Stimulated activated CD4-positive, alpha-beta T cell treated with anti-CD3 and anti-CD28 coated beads, Interleukin-12 subunit alpha, Interleukin-12 subunit beta, amount 100 ng/mL, for 4 hours (primary cell): ENCODE measurements at places on chromosomes 3 and 15.
A peak's percentile ranks its signal among the peaks of the same experiment; 100 is the strongest.

DNA sequence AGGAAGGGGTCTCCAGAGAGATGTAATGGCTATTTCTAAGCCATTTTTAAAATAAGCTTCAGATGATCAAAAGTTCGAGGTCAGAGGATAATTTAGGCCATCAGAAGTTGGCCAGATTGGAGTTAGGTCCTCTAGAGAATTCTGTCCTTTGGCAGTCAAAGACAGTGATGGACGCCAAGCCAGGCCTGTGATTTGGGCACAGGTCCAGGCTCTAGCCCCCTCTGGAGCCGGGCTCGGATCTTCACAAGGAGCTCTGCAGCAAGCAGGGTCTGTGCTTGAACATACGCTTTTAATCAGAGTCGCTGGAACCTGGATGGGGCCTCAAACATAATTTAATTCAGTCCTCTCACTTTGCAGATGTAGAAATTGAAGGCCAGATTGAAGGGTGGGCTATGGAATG is 151.4 kb upstream of the BCL6 start:
- DNase-seq: no peak

- DNase-seq: peak; percentile 51
Observed at GRCh38 chr3:51967384-51968169, at the start of gene PCBP4. Gene PCBP4 (minus strand): TSS chr3:51967454. CDS start chr3:51961240, 6,214 bp downstream.

DNA sequence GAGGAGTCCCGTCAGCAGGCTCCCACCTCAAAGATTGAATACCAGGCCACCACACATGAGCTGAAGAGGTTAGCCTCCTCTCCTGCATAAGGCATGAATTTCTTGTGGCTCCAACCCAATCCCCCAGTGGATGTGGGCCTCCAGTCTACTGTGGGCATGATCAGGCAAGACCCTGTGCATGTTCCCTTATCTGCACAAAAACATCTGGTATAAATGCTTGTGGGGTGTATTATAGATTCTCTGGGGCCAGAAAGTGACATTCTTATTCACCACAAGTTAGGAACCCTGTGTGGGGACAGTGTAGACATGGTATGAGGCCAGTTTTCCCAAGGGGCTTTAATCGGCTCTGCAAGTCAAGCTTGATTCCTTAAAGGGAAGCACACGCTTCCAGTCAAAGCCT is 18.2 kb upstream of the UBP1 start:
- DNase-seq: no peak

DNA sequence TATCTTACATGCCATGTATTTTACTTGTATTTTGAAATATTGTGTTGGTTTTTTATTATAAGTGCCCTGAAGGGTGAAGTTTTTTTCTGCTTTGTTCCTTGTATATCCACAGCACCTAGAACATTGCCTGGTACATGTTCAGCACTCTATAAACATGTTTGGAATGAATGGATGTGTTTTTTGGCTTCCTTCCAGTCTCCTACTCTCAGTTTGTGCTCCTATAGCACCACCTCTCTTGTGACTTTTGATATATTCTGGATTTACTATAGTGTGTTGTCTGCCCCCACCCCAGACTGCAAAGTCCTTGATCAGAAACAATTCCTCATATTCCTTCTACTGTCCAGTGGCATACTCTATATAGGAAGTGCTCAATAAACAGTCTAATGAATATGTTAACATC is 60.6 kb downstream of the PLCL2 start:
- DNase-seq: no peak

- DNase-seq: no peak
Observed at GRCh38 chr3:152266221-152266995, 2.3 kb upstream of the MBNL1 start.

GRCh38 chr3:170636400-170636973 is 50.6 kb upstream of the SLC7A14 start:
- no peak for DNase-seq

GRCh38 chr3:169965562-169966427 is 812 bp upstream of the SEC62 start:
- DNase-seq: no peak

DNA sequence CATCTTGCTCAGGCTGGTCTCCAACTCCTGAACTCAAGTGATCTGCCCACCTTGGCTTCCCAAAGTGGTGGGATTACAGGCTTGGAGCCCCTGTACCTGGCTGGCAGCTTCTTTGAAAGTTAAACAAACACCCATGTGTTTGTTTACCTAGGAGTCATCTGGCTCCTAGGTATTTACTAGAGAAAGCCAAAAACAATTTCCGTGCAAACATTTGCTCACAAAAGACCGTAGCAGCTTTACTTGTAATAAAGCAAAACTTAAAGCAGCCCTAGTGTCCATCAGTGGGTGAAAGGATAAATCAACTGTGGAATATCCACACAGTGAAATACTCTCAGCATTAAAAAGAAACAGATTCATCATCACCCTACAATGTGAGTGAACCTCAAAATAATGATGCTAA is 29.4 kb upstream of the XCR1 start:
- no peak for DNase-seq

GRCh38 chr3:135226057-135226456 is 431.0 kb downstream of the EPHB1 start:
- no peak for DNase-seq

DNA sequence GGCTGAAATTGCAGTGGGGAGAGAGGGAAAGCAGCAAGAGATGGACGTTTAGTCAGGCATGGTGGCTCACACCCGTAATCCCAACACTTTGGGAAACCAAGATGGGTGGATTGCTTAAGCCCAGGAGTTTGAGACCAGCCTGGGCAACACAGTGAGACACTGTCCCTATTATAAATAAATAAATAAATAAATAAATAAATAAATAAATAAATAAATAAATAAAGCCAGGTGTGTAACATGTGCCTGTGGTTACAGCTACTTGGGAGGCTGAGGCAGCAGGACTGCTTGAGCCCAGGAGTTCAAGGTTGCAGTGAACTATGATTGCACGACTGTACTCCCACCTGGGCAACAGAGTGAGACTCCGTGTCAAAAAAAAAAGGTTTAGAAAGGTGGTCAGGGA is 54.0 kb upstream of the ARPP19 start:
- DNase-seq: no peak

GRCh38 chr3:94525043-94525442 is 462.2 kb downstream of the NSUN3 start:
- no peak for DNase-seq

DNA sequence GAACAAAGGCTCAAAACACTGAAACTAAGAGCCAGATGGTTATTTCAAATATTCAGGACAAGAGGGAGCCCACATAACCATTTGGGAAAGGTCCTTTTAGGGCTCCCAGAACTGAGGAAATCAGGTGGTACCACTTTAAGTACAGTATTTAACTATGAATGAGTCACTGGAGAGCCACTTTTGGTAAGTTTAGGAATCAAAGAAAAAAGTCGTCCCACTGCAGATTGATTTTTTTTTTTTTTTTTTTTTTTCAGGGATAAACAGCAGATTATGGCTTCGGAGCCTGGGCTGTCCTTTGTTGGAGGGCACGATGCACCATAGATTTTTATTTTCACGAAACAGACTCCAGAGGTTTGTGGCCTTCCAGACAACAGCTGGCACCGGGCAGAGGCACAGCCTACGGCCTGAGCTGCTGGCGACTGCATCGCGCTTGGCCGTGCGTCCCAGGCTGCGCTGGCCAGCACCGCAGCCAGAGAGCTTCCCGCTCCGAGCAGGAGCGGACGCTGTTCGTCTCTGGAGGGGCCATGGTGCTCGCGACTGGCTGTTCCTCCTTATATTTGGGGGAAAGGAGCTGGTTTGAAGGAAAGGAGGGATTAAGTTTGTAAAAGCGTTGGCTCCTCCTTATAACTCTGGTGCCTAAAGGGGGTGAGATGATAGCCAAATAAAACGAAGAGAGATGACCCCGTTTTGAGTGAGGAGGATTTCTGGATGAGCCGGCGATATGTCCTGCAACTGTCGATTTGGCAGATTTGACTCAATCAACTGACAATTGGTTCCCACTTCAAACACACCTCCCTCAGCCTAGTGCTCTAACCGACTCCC is 152.9 kb upstream of the GOLIM4 start:
- DNase-seq: no peak

DNA sequence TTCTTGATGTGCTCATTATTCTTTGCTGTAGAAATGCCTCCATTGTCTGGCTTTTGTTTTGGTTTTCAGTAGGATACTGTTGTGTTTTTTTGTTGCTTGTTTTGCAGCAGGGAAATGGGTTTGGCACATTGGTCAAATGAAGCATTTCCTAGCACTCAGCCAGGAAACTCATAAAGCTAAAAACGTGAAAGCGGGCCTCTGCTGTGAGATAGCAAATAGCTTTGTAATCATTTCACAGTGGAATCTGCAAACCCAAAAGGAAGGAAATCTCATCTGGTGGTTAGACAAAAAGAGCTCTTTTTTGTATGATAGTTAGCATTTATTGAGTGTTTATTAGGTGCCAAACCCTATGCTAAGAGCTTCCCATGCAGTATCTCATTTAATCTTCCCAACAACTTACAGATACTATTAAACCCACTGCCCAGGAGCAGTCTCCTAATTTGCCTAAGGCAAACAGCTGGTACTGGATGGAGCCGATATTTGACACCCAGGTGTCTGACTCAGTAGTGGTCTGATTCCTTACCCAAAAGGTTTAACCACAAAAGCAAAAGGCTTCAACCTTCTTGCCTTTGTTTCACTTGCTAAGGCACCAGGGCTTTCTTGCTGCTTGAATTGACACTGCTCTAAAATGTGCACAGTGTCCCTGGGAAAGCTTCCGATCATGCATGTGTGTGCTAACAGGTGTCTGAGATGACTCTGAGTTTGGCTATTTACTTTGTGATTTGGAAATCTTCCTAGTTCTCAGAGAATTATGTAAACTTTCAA is 527.9 kb upstream of the MDFIC2 start:
- DNase-seq: no peak

DNA sequence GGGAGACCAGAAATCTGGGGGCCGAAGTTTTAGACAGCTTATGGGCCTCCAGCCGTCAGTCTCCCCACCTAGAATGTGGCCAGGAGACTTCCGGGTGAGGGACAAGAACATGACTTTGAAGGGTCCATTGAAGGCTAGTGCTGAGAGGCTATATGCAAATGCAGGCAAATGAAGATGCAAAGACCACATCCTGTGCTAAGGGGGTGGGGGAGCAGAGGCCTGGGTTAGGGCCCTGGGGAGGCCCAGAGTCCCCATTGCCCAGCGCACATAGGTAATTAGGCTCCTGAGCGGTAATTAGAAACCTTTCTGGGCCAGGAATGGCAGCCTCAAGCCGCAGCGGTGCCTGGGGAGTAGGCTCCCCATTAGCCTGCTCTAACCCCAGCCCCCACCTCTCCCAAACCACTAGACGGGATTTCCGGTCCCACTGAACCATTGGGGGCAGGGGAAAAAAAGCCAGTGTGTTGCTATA is 6.8 kb downstream of the CSK start:
- DNase-seq: no peak

DNA sequence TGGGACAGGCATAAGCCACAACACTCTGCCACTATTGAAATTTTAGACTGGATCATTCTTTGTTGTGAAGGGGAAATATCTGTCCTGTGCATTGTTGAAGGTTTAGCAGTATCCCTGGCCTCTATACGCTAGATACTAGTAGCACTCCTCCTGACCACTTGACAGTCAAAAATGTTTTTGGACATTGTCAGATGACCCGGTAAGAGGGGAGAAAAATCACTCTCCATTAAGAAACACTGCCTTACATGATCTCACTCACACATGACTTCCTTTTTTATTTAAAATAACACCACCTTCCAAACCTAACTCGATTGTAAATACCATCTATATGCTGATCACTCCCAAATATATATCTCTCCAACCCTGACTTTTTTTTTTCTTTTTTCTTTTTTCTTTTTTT is 15.3 kb upstream of the HLTF start:
- no peak for DNase-seq

- DNase-seq: peak; percentile 75
Observed at GRCh38 chr15:101014921-101015841, 96.0 kb downstream of the LRRK1 start.

DNA sequence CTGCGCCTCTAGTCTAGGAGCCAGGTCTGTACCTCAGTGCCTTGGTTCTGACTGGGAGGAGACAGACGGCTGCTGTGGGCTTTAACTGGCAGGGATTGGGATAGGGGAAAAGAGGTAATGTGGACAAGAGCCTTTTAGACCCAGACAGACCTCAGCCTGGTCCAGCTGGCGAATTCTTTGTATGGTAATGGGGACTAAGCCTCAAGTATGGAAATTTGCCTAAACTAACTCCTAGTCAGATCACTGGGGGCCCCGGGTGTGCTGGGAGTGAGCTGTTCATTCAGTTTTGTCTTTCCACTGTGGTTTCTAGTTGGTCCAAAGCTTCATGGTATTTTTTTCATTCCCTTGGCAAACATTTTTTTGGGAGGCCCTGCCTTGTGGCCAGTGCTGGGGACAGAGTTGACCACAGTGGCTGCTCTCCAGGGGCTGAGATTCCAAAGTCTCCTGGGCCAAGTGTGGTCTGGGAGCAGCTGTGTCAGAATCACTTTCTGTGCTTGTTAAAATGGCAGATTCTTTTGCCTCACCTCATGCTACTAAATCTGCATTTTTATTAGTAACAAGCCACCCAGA is 261.4 kb upstream of the C2CD4B start:
- DNase-seq: no peak

- no peak for DNase-seq
Observed at GRCh38 chr3:184196536-184196935, 10.5 kb downstream of the ABCF3 start.

GRCh38 chr3:142148792-142149672 is at the start of gene TFDP2:
Gene TFDP2 (minus strand): TSS chr3:142149544. CDS start chr3:142101749, 47,795 bp downstream.
- peak; percentile 79 for DNase-seq

DNA sequence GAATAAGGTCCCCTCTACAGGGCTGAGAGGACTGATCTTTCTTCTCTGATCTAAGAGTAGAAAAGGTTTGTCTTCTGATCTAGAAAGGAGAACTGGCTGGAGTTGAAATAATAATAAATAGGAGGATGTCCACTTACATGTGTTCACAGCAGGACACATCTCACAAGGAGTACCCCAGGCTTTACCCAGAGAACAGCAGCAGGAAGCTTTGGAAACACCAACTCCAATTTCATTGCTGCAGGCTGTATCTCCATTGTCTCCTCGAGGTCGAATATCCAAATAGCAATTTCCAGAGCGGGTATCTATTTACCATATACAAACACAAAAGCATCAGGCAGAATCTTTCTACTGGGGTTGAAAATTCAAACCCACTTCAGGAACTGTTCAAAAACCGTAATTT is 136.6 kb downstream of the DUT start:
- DNase-seq: no peak

- no peak for DNase-seq
Observed at GRCh38 chr3:27575499-27575898, 91.3 kb upstream of the SLC4A7 start.

DNA sequence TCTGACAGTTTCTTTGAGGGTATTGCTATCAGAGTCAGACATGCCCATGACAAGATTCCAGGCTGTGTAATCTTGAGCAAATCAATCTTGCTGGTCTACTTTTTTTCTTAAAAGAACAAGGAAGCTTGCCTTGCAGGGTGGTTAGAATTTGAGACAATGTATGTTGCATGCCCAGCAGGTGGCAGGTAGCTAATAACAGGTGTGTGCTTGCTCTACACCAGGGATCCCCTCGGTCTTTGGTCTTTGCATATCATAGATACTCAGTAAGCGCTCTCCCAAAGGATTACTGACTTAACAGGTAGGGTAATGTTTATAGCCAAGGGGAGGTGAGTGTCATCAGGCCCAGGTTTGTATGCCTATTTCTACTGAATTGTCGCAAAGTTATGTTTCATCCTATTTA is 37.3 kb downstream of the CACNA1D start:
- no peak for DNase-seq
